Left renal pelvis (tissue), 4 donors: ENCODE measurements at places on chromosomes 11 and 22. TPM values are rescaled to one million over a fixed set of nuclear protein-coding genes. Genes with fewer than 3 reads are reported as not detected.

UVRAG gene
- polyA plus RNA-seq = 18.0 TPM

SCUBE1 gene
- polyA plus RNA-seq = 9.1 TPM

SSRP1 gene
- 116 TPM for polyA plus RNA-seq

APOA1 gene
- 128 TPM for polyA plus RNA-seq

IGLL1 gene
- polyA plus RNA-seq = 0.39 TPM

TNNI2 gene
- 0.45 TPM for polyA plus RNA-seq

NAALAD2 gene
- polyA plus RNA-seq = 21.6 TPM

LIMK2 gene
- 49.9 TPM for polyA plus RNA-seq

GPHA2 gene
- 3.1 TPM for polyA plus RNA-seq

OR2AG1 gene
- polyA plus RNA-seq = not detected

WBP2NL gene
- polyA plus RNA-seq = 2.4 TPM

GRCh38 chr11:82872377-82873150, 27.7 kb downstream of the PRCP start:
- DNase-seq = no peak

GRCh38 chr11:69301455-69302401, 7.8 kb downstream of the MYEOV start:
- no peak for DNase-seq

DNA sequence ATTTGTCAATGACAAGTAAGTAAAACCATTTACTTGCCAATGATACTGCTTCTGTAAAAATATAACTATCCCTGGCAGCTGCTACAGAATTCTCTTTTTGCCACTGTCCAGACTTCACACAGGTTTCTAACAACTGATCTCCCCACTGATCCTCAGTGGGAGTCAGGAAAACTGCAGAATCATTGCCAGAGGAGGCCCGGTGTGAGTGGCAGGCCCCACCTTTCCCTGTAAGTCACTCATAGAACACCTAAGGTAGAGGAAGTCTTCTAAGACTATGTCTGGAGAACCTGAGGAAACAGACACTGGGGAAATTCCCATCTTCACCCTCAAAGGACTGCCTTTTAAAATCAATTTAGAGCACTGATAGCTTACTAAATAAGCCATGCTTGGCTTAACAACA, 66.3 kb downstream of the ZC3H12C start:
- no peak for DNase-seq

- no peak for DNase-seq
Observed at GRCh38 chr11:21343204-21343603, 673.8 kb downstream of the NELL1 start.

DNA sequence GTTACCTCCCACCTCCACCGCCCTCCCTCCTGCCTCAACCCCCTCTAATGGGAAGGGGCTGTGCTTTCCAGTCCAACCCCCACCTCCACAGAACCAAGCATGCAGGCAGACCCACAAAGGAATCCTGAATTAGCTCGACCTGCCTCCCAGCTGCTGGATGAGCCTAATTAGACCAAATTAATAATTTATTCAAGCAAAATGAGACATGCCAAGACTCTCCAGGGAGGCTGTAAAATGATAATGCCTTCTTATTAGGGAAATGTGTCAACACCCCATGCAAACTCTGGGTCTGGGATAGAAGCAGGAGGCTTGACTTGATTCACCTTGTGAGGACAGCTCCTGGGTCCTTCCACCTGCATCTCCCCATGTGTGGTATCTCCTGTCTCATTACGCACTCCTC, 59.4 kb upstream of the HMGXB4 start:
- DNase-seq = no peak

DNA sequence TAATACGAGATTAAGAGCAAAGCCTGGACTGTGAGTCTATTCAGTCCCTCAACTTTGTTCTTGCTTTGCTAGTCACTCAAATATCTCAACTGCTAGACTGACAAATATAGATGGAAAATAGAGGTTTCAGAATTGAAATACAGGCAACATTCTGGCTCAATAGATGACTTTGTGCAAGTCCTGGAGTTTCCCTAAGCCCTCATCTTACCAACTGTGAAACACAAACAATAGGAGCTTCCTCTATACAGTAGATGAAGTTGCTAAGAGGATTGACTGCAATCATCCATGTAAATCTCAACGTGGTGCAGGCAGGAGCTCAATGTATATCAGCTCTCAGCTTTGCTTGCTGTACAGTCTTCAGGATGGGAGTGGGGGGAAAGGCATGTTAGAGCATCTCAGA, 6.2 kb upstream of the MPEG1 start:
- DNase-seq = no peak

GRCh38 chr22:18000441-18001039, 23.8 kb downstream of the MICAL3 start:
- DNase-seq = no peak

DNA sequence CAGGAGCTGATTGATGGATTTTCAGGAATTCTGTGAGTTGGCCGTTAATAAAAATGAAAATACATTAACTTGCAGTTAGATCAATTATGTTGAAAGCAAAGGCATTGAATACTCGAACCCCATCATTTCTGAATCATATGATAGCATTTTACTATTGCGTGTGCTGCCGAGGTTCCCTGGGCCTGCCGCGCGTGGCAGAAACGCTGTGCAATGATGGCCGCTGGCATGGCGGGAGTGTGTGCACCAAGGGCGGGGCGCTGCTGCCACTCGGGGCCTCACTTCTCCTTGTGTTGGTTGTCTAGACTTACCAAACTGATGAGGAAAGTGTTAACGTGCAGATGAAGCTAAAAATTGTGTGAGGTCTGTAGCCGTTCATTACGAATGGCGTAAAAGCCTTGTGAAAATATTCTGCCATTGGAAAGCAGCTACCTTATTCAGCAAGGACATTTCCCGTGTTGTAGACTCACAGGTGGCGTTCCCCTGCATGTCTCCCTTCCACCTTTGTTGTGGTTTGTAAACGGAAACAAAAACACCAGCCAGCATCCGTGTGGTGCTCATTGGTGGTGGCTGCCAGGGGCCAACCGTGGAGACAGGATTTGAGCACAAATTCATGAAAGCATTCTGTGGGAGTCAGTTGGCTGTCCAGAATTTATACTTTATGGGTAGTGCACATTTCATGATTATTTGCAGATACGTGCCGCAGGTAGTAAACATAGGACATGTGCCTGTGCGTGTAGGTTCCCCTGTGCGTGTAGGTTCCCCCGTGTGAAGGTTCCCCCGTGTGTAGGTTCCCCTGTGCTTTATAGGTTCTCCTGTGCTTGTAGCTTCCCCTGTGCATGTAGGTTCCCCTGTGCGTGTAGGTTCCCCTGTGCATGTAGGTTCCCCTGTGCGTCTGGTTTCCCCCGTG, 5.9 kb upstream of the GRAMD4 start:
- no peak for DNase-seq

DNA sequence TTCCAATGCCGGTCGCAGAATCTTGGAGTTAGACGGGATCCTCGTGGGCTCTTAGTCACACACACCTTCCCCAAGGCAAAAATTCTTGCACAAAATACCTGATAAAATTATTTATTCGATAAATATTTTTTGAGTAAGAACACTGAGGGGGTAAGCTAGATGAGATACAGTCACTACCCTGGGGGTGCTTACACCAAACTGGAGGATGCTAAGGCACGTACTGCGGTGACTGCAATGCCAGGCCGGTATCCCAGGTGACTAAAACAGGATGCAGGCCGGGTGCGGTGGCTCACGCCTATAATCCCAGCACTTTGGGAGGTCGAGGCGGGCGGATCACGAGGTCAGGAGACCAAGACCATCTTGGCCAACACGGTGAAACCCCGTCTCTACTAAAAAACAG, 1.7 kb upstream of the MRTFA start:
- no peak for DNase-seq

GRCh38 chr11:111006227-111006626, 239.3 kb upstream of the POU2AF2 start:
- DNase-seq = no peak

DNA sequence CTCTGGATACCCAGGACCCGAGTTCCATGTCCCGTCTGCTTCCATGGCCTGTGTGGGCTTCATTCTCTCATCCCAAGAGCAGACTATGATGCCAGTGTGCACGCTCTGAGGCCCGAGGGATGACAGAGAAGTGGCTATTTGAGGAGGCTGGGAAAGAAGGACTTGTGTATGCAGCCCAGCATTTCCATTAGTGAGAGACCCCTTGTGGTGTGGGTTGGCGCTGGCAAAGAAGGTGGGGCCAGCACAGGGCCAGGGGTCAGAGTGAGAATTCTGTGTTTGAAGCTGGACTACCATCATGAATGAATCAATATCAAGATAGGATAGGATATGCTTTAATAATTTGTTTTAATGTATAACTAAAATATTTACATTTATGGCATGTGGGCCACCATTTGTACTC, 200.8 kb downstream of the HIPK3 start:
- no peak for DNase-seq

GRCh38 chr11:45857961-45858474, 10.7 kb downstream of the CRY2 start:
- DNase-seq = no peak

- DNase-seq = no peak
Observed at GRCh38 chr11:29023761-29024160, 915.6 kb downstream of the METTL15 start.

GRCh38 chr22:20808844-20809243, 34.9 kb downstream of the SERPIND1 start:
- no peak for DNase-seq

- no peak for DNase-seq
Observed at GRCh38 chr11:130819625-130820024, 96.7 kb downstream of the SNX19 start.

- no peak for DNase-seq
Observed at GRCh38 chr11:78138694-78139421, 568 bp downstream of the ALG8 start.

DNA sequence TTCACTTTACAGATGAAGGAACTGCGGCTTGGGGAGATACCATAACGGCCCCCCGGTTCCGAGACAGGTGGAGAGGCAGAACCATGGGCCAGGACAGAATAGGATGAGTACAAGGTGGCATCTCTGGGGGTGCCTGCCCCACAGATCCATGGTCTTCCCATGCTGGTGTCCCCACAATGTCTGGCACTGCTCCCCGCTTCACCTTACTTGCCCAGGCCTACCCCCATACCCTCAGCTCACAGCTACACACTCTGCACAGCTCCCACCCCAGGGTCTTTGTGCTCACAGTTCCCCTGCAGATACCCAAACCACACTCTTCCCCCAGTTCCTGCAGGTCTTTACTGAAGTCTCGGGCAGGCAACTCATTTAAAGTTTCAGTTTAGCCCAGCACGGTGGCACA, 11.4 kb upstream of the DGCR8 start:
- no peak for DNase-seq

GRCh38 chr11:44716256-44716655, 10.5 kb upstream of the TSPAN18 start:
- no peak for DNase-seq

DNA sequence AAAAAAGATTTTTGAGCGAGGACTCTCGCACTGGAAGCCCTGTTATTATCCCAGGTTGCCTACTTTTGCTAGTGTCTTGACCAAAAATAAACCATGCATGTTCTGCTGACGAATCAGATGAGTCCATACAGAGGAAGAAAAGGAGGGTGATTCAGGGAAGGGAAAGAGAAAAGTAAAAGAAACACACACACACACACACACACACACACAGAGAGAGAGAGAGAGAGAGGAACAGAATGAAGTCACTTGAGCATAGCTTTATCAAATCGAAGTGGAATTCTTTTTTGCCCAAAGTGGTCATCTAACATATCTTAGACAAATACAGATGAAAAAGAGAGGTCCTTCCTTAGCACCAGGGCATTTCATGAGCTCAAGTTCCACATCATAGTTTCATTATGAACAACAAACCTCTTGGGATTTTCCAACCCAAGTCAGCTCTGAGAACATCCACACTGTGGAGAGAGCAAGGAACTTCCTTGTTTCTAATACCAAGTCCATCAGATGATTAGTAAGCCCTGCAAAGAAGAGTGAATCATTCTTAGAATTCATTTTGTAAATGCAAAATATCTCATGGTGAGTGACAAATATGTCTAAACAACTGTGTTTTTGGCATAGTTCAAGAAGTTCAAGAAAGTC, 7.7 kb upstream of the MMP12 start:
- DNase-seq = no peak

DNA sequence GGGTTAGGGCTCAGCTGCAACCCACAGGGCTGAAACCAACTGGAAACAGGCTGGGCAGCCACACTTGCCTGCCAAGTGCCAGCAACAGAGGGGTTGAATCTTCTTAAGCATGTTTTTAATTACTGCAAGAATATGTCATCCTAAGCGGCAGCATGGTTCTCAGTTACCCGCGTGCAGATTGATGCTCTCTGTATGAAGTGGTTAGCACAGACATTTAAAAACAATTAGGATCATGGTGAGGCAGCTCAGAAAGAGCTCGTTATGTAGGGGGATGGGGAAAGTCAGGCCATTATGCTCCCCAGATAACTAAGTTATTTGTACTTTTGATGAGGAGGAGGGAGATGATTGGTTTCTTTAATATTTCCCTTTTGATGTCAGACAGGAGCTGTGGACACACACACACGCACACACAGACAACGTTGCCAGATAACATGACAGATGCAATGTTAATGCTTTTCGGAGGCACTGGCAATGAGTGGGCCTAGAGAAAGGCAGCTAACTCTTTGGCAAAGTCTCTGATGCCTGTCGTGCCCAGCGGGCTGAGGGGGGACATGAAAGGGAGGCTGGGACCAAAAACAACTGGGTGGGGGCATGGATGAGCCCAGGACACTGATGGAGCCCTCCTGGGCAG, 389.7 kb downstream of the NXPE2 start:
- DNase-seq = no peak

- no peak for DNase-seq
Observed at GRCh38 chr11:131686836-131687235, 316.4 kb downstream of the NTM start.

DNA sequence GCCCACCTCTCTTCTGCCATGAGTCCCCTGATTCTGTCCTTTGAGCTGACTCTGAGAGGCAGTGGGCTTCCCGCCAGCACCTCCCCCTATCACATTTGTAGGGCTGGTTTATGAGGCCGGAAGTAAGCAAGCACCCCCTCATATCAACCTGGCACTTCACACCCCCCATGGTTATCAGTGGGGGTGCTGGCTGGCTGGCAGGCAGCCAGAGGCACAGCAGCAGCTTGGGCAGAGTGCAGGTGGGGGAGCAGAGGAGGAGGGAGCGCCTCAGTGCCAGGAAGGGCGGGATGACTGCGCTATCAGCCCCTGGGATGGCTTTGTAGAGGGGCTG, 22.9 kb upstream of the CHRM4 start:
- DNase-seq = no peak

DNA sequence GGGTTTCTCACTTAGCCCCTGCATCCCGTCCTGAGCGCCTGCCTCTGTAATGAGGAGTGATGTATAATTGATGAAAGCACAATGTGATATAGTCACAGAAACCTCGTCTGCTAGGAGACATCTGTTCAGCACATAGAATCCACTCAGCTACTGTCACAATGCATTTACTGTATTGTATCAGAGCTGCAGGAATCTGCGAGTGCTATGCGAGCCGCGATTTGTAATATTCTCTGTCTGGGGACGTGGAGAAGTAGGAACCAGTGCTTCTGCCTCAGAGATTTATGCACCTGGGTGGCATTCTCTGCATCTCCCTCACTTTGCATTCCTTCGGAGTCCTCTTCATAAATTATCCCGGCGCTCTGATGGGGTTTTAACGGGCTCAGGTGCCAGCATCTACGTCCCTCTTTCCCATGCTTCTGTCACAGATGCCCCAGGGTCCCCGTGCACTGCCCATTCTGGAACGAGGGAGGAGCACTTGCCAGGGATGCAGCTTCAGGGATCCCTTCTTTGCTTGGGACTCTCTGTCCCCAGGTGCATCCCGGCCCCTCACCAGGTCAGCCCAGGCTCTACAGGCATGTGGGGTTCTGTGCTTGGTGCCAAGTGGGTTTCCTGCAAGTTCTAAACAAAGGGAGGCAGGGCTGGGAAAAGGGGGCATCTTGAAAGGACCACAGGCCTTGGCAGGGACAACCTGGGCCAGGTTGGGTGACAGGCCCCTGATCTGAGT, 205.5 kb downstream of the DSCAML1 start:
- no peak for DNase-seq
